Immature natural killer cell (primary cell): ENCODE measurements at places on chromosomes 4 and X. TPM values are rescaled to one million over a fixed set of nuclear protein-coding genes. Genes with fewer than 3 reads are reported as not detected.

DNA sequence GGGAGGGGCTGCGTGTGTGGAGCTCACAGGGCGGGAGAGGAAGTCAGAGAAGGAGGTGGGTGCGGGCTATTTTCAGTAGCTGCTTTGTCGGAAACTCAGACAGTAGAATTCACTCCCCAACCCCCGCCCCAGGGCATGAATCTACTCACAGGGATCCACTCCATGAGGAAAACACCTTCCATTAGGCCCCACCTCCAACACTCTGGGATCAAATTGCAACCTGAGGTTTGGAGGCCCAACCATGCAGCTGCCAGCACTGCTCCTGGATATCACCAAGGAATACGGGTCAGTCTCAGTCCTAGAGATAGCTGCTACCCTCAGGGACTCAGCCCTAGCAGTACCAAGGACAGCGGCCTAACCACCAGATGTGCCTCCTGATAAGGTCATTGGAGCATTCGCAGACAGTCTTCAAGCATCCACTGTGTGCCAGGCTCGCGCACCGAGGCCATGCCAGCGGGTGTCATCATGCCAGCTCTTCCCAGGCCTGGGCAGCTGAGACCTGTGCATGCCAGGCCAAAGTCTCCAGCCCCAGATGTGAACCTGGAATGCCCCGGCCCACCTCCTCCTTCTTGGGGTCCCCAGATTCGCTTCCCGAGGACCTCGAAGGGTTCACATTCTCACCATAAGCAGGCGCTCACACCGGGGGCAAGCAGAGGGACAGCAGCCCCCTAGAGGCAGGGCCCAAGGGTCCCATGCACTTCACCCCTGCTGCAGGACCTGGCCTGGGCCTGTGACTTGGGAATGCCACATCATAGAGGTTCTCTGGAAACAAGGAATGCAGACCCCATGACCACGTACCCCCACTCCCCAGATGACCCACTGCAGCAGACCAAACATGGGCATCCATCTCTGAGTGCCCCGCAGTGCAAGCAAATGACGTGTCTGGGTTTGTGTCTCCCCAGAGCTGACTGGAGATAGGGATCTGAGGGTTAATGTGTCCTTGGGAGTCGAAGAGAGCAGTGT lies 102.3 kb downstream of the ADRA2C start:
- no peak for DNase-seq

DNA sequence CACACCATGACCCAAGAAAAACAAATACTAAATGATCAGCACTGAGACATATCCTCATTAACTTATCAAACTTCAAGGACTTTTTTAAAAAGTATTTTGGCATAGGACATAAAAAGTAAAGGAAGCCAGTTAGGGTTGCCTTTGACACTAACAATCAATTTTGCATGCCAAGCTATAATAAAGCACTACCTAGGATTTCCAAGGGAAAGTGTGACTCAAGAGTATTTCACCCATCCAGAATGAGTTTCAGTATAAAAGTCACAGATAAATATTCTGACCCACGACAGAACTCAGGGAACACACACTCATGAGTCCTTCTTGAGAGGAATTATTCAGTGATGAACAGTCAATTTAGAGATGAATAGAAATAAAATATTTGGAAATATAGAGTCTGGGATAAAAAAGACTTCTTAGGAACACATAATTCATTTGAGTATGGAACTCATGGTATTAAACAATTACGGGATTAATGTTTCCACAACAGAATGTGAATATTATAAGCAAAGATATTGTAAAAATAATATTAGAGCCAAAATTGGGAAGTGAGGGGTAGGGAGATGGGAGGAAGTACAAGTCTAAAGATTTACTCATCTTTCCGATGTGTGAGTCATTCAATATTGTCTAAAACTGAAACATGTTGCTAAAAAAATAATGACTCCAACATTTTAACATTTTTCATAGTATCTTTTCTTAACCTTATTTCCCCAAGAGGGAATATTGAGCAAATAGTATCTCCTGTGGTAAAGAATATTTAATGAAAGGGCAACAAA lies 143.5 kb upstream of the LNX1 start:
- no peak for DNase-seq

DNA sequence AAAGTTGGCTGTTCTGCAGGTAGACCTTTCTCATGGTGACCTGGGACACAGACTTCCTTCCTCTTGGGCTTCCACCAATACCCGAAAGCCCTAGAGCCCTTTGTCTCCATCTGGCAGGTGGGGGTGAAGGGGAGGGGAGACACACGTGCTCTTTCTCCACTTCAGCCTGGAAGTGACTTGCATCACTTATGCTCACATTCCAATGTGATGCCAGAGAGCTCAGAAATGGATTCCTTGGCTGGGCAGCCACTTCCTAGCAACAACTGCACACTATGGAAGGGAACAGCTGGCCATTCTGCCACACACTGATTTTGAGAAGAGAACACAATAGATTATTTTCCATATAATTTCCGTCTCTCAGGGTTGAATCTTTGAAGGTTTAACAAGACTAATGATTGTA lies 36.3 kb downstream of the C4orf51 start:
- DNase-seq, result no peak

- DNase-seq, result no peak
Measured at GRCh38 chr4:40157436-40157835, 39.4 kb upstream of the RHOH start.

DNA sequence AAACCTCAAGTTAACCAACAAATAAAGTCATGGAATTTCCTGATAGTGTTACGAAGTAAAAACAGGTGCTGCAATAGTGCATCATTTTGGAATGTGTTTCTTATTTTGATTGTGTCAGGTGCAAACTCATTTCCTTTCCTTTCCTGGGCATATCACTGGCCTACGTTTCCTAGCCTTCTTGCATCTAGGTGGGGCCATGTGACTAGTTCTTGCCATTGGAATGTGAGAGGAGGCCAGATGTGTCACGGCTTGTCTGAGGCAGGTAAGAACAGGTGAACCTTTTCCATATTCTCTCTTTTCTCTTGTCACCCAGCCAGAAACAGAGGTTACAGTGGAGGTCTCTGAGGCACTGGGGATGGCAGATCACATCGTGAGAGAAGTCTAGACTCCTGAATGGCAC lies 868.0 kb downstream of the RPA4 start:
- no peak for DNase-seq

DNA sequence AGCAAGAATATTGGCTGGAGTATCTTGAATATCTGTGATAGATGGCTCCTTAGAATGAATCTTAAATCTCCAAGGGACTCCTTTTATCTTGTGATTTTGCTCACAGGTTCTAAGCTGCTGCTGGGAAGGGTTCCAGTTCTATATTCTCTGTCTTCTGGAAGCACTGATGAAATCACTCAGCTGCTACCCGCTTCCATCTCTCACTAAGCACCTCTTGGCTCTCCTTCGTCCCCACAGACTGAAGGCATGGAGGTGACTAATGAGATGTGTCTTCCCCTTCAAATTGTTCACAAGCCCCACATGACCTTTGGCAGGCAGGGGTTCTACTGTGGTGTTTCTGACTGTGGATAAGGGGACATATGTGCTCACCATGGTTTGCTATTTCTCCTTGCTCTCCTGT lies 75.9 kb downstream of the C4orf51 start:
- DNase-seq, result no peak

DNA sequence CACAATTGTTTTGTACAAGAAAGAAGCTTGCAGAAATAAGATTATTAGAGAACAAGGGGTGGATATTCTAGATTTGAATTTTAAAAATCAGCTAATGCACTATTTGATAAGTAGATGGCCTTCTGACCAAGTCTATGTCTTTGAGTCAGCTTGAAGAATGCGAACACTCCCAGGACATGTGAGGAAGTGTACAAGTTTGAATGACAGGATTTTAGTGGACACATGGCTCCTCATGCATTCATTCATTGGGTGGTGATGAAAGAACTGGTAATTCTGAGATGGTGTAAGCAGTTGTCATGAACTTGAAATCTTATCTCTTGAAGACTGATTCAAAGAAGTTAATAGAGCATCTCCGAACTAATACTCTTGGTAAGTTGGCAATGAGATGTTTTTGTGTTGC lies 548.2 kb upstream of the CNKSR2 start:
- DNase-seq, result no peak

The NLRP2B gene
- not detected for polyA plus RNA-seq

The XAGE2 gene
- not detected for polyA plus RNA-seq

The SOD3 gene
- polyA plus RNA-seq, result not detected

GRCh38 chrX:65587616-65588526 lies 53.3 kb upstream of the LAS1L start:
- no peak for DNase-seq

The IQSEC2 gene
- 1.7 TPM for polyA plus RNA-seq

DNA sequence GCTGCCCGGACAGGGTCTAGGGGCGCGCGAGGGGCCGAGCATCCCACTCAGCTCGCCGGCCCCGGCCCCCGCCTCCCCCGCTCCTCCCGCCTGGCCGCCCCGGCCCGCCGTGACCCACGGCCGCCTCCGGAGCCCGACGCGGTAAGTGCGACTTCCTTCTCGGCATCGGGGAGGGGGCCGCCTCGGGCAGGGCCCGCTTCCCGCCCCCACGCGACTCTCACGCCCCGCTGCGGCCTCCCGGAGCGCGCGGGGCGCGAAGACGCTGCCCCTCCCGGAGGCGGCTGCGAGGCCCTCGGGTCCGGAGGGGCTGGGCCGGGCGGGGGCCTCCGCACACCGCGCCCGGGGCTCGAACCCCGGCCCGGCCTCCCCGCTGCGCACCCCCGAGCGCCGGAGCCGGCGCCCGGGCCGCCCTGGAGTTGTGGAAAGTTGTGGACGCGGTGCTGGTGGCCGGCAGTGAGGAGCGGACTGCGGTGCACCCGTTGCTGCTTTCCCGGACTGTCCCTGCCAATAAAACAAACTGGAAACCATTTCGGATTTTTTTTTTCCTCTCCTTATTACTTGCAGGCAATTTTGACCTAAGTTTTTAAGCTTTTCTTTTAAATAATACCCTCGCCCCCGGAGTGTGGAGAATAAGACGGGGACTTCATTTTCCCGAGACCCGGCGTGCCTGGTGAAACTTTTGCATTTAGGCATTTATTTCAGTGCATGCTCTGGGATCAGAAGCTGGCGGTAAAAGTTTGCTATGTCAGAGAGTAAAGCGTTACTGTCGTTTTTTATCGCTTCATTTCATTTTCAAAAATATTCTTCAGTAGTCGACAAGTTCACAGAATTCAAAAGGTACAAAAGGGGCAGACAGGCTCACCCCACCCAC lies 13.0 kb upstream of the TMEM156 start:
- DNase-seq, result peak; percentile 70

GRCh38 chr4:187364851-187365250 lies 630.7 kb upstream of the ZFP42 start:
- DNase-seq, result no peak

DNA sequence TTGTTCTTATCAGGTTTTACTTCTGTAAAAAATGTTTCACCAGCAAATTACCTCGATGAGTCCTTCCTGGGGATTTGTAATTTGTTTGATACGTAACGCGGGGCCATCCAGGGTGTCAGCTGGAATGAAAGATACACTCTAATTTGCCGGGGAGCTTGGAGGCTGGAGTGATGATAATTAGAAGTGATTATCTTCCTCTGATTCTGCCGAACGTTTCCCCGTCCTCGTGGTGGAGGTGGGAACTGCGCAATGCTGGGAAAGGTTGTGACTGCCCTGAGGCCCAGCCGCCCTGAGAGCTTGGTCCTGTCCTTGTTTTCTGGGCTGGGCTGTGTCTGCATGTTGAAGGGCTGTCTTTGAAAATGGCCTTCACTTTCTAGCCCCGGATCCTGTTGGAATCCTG lies 48.0 kb downstream of the SORCS2 start:
- no peak for DNase-seq

The RS1 gene
- polyA plus RNA-seq, result not detected

DNA sequence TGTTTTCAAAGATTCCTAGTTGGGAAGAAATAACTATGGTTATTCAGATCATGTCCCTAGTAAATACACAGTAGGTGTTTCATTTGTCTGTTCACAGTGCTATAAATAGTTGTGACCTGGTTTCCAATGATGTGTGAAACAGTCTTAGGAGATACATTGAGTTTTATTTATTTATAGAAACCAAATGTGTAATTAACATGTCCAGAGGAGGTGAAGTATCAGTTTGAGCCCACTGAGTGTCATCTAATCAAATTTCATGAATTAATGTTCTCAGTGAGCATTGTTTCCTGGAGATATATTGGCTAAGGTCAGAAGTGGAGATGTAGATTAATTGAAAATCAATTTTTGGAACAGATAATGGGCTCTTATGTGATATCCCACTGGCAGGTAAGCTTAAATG lies 996.3 kb downstream of the FSTL5 start:
- no peak for DNase-seq

GRCh38 chr4:183254162-183254561 lies 65.9 kb downstream of the CLDN22 start:
- DNase-seq, result no peak

- peak; percentile 96 for DNase-seq
Measured at GRCh38 chr4:7649741-7650531, 215.2 kb upstream of the PSAPL1 start.

GRCh38 chr4:156991161-156991560 lies 19.6 kb upstream of the PDGFC start:
- no peak for DNase-seq

DNA sequence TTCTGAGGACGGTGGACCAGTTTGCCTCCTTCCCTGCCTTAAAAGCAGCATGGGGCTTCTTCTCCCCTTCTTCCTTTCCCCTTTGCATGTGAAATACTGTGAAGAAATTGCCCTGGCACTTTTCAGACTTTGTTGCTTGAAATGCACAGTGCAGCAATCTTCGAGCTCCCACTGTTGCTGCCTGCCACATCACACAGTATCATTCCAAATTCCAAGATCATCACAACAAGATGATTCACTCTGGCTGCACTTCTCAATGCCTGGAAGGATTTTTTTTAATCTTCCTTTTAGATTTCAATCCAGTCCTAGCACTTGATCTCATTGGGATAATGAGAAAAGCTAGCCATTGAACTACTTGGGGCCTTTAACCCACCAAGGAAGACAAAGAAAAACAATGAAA lies 255.3 kb downstream of the RAPGEF2 start:
- DNase-seq, result no peak

- no peak for DNase-seq
Measured at GRCh38 chr4:107069049-107069448, 32.9 kb upstream of the DKK2 start.

- no peak for DNase-seq
Measured at GRCh38 chrX:25028726-25029125, 13.0 kb upstream of the ARX start.

DNA sequence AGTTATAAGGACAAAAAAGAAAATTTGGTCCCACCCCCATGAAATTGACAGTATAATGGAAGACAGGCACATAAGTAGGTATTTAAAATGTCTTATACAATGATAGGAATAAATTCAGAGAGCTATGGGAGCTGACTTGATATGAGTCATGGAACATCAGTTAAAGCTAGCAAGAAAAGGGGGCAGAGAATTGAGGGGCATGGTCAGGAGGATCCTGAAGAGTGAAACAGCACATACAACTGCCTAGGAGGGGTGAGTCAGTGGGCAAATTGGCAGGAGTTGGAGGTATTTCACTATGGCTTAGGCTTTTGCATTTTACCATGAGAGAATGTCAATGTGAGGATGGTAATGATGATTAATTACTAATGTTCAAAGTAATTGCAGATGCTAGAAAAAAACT lies 95.4 kb upstream of the BANK1 start:
- no peak for DNase-seq

The HMGN5 gene
- polyA plus RNA-seq, result 5.6 TPM

The NXF2B gene
- not detected for polyA plus RNA-seq

The SYP gene
- not detected for polyA plus RNA-seq

The ZNF157 gene
- polyA plus RNA-seq, result not detected

GRCh38 chr4:84920617-84921016 lies 45.9 kb downstream of the WDFY3 start:
- no peak for DNase-seq

GRCh38 chr4:113328514-113328913 lies 279.1 kb downstream of the ANK2 start:
- DNase-seq, result no peak
